Activated CD4-positive, alpha-beta memory T cell treated with anti-CD3 and anti-CD28 coated beads for 36 hours (primary cell): ENCODE measurements at places on chromosomes 7 and 10. TPM values are rescaled to one million over a fixed set of nuclear protein-coding genes. Genes with fewer than 3 reads are reported as not detected.

FOXP2 gene
- total RNA-seq = not detected

DNA sequence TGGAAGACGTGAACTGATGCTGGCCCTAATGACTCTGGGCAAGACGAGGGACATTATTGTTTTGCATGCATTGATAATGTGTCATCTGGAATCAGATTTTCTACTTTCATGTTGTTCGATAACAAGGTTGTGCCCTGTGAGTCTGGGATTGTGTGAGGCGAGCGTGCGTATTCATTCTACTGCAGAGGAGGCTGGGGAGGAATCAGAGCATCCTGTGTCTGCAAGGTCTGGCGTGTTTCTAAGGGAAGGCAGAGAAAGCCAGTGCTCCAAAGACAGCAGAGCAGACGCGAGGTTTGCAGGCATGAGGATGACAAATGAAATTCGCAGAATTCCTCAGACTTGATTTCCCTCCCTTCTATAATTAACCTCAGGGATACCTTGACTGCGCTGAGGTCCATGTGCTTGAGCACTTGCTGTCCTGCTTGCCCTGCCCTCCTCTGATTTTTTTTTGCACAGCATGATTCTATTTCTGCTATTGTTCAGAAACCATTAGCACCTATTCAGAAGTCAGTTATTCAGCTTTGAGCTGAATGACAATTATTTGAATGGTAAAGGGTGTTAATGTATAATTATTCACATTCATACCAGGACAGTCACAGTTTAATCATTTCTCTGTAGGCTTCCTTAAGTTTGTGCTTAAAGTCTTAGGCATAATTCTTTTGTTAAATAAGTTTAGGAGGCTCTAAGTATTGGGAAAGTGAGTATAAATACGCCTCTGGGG, 233.6 kb downstream of the EBF3 start:
- DNase-seq = no peak

- DNase-seq = peak; percentile 13
Measured at GRCh38 chr10:31599626-31600504, 280.8 kb downstream of the ZEB1 start.

- peak; percentile 17 for DNase-seq
Measured at GRCh38 chr7:44043902-44044301, 600 bp upstream of the DBNL start.

GRCh38 chr7:149870701-149871483, 2.9 kb upstream of the ATP6V0E2 start:
- DNase-seq = no peak

GRCh38 chr10:61992671-61993668, 91.5 kb downstream of the ARID5B start:
- peak; percentile 75 for DNase-seq

DNA sequence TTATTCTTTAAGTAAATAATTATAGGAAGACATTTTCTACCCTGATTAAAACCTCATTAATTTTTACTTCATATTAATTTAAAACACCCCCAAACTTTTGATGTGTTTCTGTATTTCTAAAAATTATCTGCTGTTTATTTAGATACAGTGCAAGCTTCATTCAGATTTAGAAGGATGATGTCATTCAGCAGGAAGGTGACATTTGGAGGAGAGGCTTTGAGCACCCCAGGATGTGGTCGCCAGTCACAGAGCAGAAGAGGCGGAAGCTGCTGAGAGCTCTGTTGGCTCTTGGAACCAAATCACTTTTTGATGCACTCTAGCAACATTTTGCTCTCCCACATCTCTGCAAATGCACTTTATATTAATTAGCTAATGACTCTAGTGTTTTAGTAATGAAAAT, 233.9 kb upstream of the CACNA2D1 start:
- peak; percentile 52 for DNase-seq
